ENCODE measurements at places on chromosomes 2 and 18.

GRCh38 chr2:108417254-108417653 lies 31.8 kb upstream of the GCC2 start:
- no peak for DNase-seq

GRCh38 chr18:37872562-37872961 lies 307.0 kb upstream of the CELF4 start:
- DNase-seq = no peak

GRCh38 chr2:200765139-200765951 lies 46.4 kb upstream of the BZW1 start:
- peak; percentile 28 for DNase-seq

DNA sequence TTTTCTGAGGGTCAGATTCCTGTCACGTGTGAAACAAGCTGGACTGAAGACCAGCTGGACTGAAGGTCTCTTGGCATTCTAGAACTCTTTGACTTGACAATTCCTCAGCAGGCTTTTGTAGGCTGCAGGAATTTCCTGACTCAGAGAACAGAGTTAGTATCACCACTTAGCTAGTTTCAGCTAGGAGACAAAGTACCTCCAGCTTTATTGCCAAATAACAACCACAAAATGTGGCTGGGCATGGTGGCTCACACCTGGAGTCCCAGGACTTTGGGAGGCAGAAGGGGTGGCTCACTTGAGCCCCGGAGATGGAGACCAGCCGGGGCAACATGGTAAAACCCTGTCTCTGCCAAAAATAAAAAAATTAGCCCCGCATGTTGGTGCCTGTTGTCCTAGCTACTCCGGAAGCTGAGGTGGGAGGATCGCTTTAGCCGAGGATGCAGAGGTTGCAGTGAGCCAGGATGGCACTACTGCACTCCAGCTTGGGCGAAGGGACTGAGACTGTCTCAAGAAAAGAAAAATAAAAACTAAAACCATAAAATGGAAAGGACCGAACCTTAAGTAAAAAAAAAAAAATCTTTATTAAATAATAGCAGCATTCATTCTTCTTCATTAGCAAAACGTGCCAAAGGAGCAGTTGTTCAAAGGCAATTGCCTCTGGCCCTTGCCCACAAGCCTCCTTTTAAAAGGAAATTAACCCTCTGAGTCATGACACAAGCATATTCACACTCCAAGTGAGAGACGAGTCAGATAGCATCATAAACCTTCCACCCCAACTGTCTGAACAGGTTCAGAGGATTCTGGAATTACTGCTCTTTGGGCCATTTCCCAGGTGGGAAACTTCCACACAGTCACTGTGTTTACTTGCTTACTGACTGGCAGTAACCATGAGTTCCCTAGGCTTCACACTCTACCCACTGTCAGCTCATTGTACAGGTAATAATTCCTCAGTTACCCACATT lies 88.9 kb downstream of the MYL12B start:
- no peak for DNase-seq

DNA sequence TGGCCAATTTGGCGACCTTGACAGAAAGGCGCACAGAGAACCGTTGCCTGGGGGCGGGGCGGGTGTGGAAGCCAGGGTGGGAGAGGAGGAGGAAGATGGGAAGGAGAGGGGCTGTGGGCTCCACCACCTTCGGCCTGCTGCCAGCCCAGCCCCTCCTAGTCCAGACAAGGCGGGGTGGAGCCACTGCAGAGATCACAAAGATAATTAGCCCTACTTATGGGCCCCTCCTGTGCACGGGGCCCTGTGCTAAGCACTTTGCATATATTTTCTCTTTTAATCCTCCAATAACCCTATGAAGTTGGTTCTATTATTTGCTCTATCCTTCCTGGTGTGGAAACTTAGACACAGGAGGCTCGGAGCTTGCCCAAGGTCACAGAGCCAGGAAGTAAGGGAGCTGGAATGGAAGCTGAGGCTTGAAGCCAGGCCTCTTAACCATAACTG lies 13.7 kb upstream of the ECEL1 start:
- no peak for DNase-seq

- DNase-seq = no peak
These were observed 785.6 kb downstream of the NR4A2 start for GRCh38 chr2:155546721-155547555.

GRCh38 chr2:203550266-203550665 lies 15.2 kb upstream of the RAPH1 start:
- DNase-seq = no peak

- DNase-seq = no peak
These were observed 654 bp upstream of the ASB1 start for GRCh38 chr2:238425979-238426567.

- no peak for DNase-seq
These were observed 361.4 kb downstream of the DCC start for GRCh38 chr18:52701219-52701935.

GRCh38 chr2:24432121-24432520 lies 58.9 kb upstream of the NCOA1 start:
- DNase-seq = no peak

- DNase-seq = no peak
These were observed 980 bp upstream of the PDE6D start for GRCh38 chr2:231781798-231782726.

DNA sequence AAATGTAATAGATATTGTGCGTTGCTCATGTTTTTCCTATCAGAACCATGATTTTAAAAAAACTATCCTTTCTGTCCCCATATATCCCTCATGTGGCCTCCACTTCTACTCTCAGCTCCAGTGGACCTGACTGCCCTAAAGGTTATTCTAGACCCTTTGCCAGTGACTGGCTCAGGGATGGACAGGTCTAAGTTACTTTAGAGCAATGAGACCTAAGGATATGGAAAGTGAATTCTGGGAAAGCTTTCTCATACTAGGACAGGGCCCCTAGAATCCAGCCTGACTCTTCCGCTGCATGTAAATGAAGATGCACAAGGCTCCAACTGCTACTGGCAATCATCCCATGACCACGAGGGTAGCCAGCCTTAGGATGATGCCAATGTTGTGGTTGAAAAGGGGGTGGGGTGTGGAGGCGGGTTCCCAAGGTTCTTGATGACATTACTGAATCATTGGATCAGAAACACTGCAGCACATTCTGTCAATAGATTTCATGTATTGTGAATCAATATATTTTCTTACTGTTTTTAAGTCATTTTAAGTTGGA lies 21.3 kb downstream of the C2orf69 start:
- DNase-seq = no peak

- DNase-seq = no peak
These were observed 54.7 kb downstream of the KCTD18 start for GRCh38 chr2:200454927-200455801.

- DNase-seq = no peak
These were observed 44.8 kb upstream of the KDM3A start for GRCh38 chr2:86396291-86396785.

DNA sequence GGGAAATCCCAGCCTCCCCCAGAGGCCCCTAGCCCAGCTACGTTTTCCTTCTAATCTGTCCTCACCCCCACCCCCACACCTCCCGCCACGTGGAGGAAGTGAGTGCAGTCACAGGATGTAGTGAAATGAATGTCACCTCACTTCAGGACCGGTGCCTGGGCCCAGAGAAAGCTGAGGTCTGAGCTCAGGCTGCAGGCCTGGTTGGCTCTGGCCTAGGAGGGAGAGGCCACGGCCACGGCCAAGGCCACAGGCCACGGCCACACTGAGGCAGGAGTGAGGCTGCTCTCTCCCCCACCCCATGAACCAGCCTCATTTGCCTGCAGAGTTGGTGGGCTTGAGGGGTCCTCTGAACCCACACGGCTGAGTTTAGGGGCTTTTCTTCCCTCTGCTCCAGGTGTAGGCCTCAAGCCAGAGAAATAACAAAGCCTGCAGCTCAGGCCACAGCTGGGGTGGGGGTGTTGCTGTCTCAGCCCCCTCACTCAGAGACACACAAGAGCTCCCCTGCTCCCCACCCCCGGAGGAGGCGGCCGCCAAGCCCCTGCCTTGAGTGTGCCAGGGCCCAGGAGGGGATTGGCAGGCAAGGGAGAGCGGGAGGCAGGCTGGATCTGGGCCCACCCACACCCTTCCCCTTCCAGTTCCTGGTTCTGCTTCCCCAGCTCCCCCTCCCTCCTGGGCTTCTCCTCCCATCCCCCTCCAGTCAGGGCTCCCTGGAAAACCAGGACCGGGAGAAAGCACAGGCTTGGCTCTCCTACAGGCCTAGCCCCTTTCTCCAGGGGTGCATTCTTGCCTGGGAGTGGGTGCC lies 27.0 kb downstream of the DNMT3A start:
- peak; percentile 80 for DNase-seq

- DNase-seq = no peak
These were observed 118.1 kb upstream of the DTNA start for GRCh38 chr18:34591920-34592444.

DNA sequence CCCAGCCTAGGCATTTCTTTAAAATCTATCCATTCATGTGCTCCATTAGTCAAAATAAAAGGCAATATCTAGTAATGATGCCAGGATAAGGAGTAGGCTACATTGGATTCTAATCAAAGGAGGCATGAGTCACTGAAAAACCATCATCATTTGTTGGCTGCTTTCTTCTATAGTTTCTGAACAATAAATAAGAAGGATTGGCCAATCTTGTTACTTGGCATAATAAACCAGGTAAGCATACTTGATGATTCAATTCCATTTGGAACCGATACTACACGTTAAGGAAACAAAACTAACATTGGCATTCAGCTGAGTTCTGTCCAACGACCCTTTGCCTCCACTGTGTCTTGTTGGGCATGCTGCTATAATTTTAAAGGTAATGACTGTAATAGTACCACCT lies 27.2 kb downstream of the ATP8B1 start:
- DNase-seq = no peak

DNA sequence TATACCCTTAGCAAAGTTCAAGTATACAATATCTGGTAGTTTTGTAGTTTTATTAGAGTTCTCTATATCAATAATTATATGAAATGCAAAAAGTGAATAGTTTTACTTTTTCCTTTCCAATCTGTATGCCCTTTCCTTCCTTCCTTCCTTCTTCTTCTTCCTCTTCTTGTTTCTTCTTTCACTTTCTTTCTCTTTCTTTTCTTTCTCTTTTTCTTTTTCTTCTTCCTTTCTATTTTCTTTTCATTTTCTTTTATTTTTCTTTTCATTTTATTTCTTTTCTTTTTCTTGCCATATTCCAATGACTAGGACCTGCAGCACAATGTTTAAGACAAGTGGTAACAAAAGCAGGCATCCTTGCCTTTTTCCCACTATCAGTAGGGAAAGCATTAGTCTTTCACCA lies 59.8 kb downstream of the CCDC68 start:
- DNase-seq = no peak

DNA sequence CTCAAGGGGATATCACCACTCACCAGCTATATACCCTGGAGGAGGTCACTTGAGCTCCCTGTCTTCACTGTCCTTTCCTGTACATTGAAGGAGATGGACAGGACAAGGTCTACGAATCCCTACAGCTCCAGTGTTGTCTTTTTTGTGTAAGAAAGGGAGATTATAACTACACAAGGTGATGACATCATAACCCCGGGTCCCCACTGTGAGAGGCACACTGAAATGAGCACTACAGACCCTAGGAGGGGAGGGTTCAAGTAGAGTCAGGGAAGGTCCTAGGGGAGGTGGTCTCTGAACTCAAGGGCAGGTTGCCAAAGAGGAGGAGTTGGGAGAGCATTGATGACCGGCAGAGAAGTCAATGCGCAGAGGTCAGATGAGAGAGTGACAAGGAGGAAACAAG lies 108.3 kb upstream of the SLC14A2 start:
- DNase-seq = no peak

DNA sequence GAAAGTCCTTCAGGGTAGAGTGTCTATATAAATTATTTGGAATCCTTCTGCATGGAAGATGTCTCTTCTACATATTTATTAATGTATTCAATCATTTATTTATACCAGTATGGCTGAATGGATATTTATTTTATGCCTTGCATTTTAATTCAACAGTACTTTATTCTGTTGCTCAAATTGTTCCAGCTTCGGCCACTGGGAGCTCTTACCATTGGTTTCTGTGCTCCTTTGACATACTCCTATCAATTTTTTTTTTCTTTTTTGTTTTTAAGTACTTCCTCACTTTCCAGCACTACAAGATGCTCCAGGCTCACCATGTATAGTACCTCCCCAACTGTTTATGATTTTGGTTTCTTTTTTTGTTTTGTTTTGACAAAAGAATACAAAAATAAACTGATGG lies 39.4 kb upstream of the WIPF1 start:
- no peak for DNase-seq

- DNase-seq = no peak
These were observed 43.7 kb downstream of the FIGN start for GRCh38 chr2:163692081-163692480.

DNA sequence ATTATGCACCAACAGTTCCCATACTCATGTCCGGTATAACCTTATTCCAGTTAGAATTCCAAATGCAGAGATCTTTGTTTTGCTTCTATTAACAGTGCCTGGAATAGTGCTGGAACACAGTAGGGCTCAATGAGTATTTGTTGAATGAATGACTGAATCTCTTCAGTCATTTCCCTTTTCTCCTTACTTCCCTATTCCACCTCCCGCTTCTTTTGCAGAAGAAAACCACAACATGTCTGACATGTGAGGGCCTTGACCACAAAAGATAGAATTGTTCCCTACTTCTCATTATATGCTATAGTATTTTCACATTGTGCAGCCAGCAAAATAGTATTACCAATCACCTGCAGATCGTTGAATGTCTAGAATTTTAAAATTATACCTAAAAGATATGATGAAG lies 19.5 kb upstream of the HNRNPLL start:
- no peak for DNase-seq

- DNase-seq = no peak
These were observed 1.5 kb downstream of the XRCC5 start for GRCh38 chr2:216110620-216111019.

DNA sequence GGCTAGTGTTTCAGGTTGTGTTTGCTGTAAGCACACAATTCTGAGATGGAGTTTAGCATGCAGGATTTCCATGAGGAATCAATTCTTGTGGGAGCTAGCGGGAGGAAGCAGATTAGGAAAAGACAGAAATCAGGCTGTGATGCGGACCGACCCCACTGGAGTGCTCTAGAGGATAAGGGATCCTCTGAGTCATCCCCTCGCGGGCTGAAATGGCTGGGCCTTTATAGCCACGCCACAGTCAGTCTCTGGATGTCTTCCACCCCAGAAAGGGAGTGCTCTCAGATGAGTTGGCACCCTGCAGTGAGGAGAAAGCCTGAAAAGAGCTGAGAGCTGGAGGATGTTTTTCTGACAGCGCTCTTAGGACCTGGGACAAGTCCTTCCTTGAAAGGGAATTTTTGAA lies 102.4 kb downstream of the GALNT3 start:
- DNase-seq = no peak

DNA sequence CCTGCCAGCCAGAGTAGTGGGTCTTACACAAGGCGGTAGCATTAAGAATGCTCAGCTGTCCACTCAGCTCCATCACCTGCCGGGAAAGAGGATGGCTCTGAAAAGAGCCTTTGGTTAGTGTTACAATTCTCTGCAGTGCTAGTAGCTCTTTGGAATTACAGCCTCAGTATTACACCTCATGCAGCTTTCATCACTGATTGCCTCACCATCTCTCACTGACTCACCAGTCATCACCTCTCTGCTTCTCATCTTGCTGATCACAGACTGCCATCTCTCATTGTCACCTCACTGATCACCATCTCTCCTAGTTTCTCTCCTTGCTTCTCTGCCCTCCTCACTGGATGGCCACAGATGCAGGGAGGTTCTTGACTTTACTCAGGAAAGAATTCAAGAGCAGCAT lies 573.5 kb upstream of the SETBP1 start:
- DNase-seq = no peak
